T-helper 1 cell treated with Interleukin-12 subunit alpha and Interleukin-12 subunit beta and Interleukin-4 antibody, amounts not matched to agents 30 ng/mL and 1 ng/mL, for 36 hours (primary cell): ENCODE measurements at places on chromosomes 11 and 22. TPM values are rescaled to one million over a fixed set of nuclear protein-coding genes. Genes with fewer than 3 reads are reported as not detected.

Gene PLAAT5
- total RNA-seq, result not detected in 2 replicates

Gene CNGA4
- total RNA-seq, result 0.15 TPM in 1 of 2 replicates, not detected in the other

Gene EXPH5
- 0.88 and 1.7 TPM in 2 replicates for total RNA-seq

Gene RBMXL2
- total RNA-seq, result 0.10 TPM in 1 of 2 replicates, not detected in the other

Gene KRTAP5-10
- total RNA-seq, result not detected in 2 replicates

Gene NAGA
- 44.1 and 44.2 TPM in 2 replicates for total RNA-seq

Gene CASP1
- total RNA-seq, result 77.3 and 87.9 TPM in 2 replicates

Gene OR51B4
- total RNA-seq, result not detected in 2 replicates

Gene FOLR3
- total RNA-seq, result not detected in 2 replicates

Gene KRTAP5-9
- total RNA-seq, result 0.24 TPM in 1 of 2 replicates, not detected in the other

Gene PRDM11
- 1.8 and 2.2 TPM in 2 replicates for total RNA-seq
